Urinary bladder (tissue), 4 donors: ENCODE measurements at places on chromosomes 5 and 9. TPM values are rescaled to one million over a fixed set of nuclear protein-coding genes. Genes with fewer than 3 reads are reported as not detected.

GRCh38 chr9:136545965-136546696 lies at the start of gene NOTCH1:
Gene NOTCH1, minus strand, starts transcription at chr9:136546048. Its CDS starts 262 bp downstream, at chr9:136545786.
- peak; percentile 70 for DNase-seq

DNA sequence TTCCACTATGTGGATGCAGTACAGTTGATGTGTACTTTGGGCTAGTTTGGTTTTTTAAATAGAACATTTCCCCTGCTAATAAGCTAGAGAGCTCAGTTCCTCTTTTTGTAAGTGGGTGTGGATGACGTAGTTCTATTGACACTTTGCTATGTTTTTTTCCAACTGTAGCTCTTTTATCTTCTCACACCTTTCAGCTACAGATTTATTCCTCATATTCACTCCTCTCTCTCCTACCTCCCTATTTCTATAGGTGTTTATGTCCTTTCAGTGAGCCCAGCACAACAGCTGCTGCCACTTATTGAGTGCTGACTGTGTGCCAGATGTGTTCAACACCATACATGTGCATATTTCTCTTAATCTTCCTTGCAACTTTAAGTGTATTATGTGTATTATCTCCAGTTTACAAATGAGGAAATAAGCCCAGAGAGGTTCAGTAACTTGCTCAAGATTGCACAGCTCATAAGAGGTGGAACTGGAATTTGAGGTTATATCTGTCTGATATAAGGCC lies 215.7 kb downstream of the SEMA6A start:
- DNase-seq = no peak

DNA sequence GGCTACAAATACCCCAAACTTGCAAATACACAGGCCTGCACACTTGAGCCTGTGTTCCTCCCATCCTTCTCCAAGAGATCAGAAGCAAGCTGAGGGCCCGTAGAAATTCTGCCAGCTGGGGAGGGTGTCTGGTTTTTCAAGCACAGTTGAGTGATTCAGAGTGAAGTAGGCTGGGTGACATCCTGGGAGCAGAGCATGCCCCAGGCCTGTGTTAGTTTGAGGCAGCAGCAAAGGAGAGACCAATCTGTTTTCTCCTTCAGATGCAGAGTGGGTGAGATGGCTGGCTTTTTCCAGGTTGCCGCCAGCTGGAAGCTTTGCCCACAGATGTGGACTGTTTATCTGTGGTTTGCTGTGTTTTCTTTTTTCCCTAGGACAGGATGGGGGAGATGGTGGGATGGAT lies 63.1 kb downstream of the RCL1 start:
- no peak for DNase-seq

DNA sequence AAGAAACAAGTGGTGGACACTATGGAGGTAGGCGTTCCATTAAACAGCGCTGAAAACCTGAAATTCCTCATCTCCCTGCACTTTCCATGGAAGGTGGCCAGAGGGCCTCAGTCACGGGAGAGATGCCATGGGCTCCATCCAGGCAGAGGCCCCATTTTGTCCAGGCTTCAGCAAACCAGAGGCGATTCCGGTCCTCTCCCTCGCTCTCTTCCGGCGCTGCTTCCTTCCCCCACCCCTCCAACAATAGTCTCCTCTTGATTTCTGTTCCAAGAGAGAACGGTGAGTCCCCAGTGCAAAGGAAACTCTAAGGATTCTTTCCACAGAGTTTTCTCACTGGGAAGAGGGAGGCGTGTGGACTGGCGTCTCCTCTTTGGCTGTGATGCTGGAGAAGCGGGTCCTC lies 7.5 kb downstream of the ZNF366 start:
- DNase-seq = no peak

IL33 gene
- 123 TPM for total RNA-seq
